ENCODE measurements at places on chromosomes 7 and 10. TPM values are rescaled to one million over a fixed set of nuclear protein-coding genes. Genes with fewer than 3 reads are reported as not detected.
A peak's percentile ranks its signal among the peaks of the same experiment; 100 is the strongest.

LRGUK gene
- 0.83 TPM for total RNA-seq

GRCh38 chr10:4294996-4295792, 510.2 kb upstream of the KLF6 start:
- DNase-seq: peak; percentile 21

DNA sequence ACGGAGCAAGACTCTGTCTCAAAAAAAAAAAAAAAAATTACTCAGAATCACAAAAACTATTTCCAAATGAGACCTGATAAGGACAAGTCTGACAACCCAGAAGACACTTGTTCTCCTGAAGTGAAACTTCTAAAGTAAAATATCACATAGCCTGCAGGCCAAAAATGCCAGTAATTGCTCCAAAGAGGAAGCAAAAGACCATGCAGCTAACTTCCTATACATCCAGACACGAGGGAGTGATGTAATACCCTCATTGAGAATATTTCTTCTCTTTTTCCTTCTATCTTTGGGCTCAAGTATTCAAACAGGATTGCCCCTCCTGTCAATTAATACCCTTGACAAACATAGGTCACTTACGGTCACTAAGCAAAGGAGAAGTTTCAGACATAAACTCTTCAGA, 31.2 kb downstream of the ARMH3 start:
- DNase-seq: no peak

GRCh38 chr10:114925587-114926586, 12.1 kb upstream of the TRUB1 start:
- no peak for DNase-seq

GRCh38 chr10:132885451-132886210, 56.7 kb downstream of the CFAP46 start:
- DNase-seq: no peak

GRCh38 chr10:72107325-72108003, 19.1 kb upstream of the SPOCK2 start:
- DNase-seq: no peak

- DNase-seq: no peak
These were observed 387.1 kb downstream of the INHBA start for GRCh38 chr7:41315764-41316163.

GRCh38 chr10:60459701-60460457, 70.2 kb upstream of the ANK3 start:
- DNase-seq: no peak

HABP2 gene
- total RNA-seq: not detected

DNA sequence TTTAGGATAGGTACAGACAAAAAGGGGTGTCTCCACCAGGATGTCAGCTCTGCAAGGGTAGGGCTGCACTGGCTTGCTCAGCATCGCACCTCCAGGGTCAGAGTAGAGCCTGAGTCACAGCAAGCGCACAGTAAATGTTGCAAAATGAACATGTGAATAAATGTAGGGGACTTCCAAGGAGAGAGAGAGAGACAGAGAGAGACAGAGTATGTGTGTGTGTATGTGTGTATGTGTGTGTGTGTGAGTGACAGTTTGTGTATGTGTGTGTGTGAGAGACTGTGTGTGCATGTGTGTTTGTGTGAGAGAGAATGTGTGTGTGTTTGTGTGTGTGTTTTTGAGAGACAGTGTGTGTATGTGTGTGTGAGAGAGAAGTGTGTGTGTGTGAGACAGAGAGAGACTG, 163.3 kb downstream of the RPS24 start:
- no peak for DNase-seq

AFAP1L2 gene
- 18.5 TPM for total RNA-seq

GRCh38 chr7:36002900-36003299, 150.2 kb upstream of the EEPD1 start:
- peak; percentile 14 for DNase-seq

DNA sequence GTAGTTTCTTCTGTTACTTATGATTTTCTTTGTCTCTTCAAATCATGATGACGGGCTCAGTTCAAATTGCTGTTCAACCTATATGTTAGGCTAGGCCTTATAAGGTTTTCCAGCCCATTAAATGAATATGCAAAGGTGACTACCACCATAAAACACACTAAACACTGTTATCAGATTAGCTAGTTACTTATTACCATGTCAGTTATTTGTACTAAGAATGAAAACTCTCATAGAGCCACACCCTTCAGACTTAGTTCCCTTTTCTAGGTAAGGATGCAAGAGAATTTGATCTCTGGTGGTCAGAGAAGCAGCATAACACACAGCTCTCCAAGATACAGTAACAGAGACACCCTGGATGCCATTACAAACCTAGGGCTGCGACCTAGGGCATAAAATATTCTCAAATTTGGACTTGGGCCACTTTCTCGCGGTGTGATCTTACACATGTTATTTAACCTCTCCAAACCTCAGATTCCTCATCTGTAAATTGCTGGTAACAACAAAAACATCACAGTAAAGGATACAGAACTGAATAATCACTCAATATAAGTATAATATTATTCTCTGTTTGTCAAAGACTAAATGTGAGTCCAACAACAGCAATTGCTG, 35.6 kb downstream of the ANKMY2 start:
- DNase-seq: no peak

GRCh38 chr10:119893074-119893473, 544 bp downstream of the SEC23IP start:
- DNase-seq: no peak

- no peak for DNase-seq
These were observed 17.6 kb downstream of the ZDHHC16 start for GRCh38 chr10:97463363-97464132.

Measured in esophagus muscularis mucosa (tissue), 4 donors.